ENCODE measurements at places on chromosomes 2 and 18.

DNA sequence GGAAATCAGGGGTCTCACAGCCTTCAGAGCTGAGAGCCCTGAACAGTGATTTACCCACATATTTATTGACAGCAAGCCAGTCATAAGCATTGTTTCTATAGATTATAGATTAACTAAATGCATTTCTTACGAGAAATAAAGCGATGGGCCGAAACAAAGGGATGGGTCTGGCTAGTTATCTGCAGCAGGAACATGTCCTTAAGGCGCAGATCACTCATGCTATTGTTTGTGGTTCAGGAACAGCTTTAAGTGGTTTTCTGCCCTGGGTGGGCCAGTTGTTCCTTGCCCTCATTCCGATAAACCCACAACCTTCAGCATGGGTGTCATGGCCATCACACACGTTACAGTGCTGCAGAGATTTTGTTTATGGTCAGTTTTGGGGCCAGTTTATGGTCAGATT, 36.4 kb downstream of the TANC1 start:
- no peak for DNase-seq

DNA sequence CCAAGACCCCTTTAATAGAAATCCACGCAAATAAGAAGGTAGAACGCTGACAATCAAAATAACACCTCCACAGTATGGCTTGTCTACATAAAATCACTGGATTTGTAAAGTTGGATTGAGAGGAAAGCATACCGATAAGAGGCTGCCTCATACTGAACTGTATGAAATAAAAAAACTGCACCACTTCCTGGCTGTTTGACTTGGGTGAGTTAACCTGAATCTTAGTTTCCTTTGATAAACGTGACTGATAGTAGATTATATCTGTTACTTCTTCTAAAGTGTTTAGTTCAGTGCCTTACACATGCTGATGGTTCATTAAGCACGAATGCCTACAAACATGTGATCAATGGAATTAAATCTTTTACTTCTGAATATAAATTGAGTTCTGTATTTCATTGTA, 140.4 kb upstream of the RNF152 start:
- DNase-seq: no peak

GRCh38 chr18:8757396-8757997, 52.1 kb downstream of the MTCL1 start:
- no peak for DNase-seq

- no peak for DNase-seq
Observed at GRCh38 chr2:69061525-69061924, 48.5 kb downstream of the ANTXR1 start.

- no peak for DNase-seq
Observed at GRCh38 chr18:26714739-26715138, 150.8 kb downstream of the AQP4 start.

DNA sequence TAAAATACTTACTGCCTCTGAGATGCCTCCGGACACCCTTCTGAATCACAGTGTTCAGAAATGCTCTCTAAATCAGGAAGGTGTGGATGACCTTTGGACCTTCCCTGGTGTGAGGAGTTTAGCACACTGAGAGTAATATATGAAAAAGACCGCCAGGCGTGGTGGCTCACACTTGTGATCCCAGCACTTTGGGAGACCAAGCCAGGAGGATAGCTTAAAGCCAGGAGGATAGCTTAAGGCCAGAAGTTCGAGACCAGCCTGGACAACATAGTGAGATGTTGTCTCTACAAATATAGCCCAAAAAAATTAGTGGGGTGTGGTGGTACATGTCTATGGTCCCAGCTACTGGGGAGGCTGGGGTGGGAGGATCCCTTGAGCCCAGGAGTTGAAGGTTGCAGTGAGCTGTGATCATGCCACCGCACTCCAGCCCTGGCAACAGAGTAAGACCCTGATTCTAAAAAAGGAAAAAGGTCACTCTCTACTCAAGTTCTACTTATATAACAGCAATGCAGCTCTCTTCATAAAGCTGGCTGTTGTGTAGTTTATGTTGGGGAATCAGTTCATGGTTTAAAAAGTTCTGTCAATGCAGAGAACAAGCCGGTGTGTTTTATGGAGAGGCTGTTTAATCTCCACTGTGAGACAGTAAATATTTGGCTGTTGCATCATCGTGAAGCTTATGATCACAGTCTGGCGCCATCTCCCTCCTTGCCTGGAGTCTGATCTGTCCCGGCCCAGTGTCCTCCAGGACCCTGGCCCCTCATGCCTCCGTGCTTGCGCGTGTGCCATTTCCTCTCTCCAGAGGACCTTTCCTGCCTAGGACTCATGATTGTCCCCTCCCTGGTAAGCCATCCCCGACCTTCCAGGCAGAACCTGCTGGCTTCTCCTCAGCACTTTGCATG, 184.5 kb downstream of the FAM210A start:
- DNase-seq: no peak

GRCh38 chr18:8758466-8758865, 53.1 kb downstream of the MTCL1 start:
- no peak for DNase-seq

- DNase-seq: peak; percentile 80
Observed at GRCh38 chr2:70143314-70144150, 47.3 kb downstream of the C2orf42 start.

- DNase-seq: no peak
Observed at GRCh38 chr2:234165421-234165820, 114.9 kb downstream of the SPP2 start.

DNA sequence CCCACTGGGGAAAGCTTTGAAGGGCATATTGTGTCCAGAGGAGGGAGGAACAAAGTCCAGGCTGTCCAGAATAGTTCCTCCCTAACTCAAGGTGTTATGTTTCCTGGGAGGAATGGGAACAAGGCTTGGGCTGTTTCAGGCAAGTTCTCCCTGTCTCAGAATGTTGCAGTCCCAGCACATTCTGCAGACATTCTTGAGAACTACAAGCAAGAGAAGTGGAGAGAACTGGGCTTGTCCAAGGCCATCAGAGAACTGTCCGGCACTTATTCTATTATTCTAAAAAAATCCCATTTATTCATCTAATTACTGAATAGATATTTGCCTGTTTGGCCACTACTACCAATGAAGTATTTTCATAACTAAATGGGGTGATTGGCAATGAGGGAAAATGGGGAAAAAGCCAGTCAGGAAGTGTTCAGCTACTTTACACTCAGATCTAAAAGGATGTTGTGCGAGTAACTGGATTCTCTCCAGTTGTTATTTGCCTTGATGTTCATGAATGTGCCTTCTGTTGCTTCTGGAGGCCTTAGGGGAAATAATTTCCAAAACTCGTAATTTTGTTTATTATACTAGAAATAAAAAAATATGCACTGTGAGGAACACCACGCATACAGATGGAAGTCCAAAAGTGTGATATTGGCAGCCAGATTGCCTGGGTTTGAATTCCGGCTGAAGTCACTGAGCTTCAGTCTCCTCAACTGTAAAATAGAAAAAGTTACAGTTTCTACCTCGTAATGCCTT, 300.1 kb upstream of the RND3 start:
- no peak for DNase-seq

DNA sequence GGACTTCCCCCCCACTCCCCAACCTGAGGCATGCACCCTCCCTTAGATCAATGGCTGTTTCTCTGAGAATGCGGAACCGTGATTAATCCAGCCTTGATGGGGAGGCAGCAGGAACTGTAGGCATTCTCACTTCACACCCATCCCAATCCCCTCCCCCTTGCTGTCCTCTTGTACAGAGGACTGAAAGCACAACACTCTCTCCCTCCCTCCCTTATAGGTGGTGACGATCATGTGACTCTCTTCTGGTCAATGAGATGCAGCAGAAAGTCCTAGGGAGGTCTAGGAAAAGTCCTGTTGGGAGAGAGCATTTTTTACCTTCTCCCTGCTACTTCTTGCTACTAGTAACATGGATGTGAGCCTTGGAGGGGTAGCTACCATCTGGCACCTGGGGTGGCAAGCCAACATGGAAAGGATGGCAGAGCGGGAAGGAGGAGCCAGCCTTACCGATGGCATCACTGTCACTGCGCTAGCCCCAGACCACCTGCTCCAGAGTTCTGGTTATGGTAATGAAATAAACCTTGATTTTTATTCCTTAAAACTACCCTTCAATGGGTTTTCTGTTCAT, 106.9 kb downstream of the MSH2 start:
- no peak for DNase-seq

GRCh38 chr2:152565884-152566727, 151.2 kb downstream of the PRPF40A start:
- DNase-seq: no peak

DNA sequence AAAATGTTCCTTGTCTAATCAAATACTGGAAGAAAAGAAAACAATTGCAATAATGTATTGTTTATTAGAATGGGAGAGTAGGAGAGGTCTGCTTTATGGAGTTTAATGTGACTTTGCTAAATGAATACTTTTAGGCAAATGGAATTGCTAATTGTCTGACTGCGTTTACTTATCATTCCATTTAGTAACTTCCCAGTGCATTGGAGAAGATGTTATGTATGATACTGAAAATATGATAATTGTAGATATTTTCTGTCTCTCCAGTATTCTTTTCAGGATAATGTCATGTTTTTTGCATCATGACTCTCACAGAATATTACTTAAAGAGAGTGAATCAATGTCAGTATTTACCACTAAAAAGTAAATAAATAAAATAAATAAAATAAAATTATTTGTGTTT, 8.1 kb upstream of the ERBB4 start:
- no peak for DNase-seq

DNA sequence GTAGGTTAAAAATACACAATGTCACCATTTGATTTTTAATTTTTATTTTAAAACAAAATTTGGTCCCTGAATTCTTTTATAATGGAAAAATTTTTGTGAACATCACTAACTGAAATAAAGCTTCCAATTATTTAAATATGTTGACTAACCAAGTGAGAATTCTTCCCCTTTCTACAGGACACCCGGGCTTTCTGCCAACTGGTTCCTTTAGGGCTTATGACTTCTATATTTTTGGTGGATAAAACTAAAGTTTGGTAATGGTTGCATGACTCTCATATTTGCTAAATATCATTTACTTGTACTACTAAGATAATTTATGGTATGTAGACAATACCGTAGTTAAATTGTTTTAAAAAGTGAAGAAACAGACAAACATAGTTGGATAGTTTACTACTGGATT, 291.0 kb upstream of the DOK6 start:
- no peak for DNase-seq

DNA sequence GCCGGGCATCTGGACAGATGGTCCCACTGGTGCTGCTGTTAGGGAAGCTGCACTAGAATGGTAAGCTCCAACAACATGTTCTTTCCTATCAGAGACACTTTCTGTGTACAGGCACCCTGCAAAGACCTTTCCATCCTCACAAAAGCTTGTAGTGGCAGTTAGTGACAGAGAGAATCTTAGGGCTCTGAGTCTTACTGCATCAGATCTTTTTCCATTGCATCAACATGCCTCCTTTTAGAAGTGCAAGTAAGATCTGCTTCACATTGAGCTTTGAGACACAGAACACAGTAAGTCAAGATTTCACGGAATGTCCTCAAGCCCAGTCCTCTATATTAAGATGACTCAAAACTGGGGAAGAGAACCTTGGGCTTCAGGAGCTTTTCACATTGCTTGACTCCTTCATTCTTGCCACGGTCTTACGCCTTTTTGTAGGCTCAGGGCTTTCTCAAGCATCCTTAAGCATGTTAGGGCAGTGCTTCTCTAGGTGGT, 52.6 kb downstream of the ARL4C start:
- DNase-seq: no peak

GRCh38 chr2:189933041-189933440, 129.5 kb downstream of the MSTN start:
- DNase-seq: no peak

DNA sequence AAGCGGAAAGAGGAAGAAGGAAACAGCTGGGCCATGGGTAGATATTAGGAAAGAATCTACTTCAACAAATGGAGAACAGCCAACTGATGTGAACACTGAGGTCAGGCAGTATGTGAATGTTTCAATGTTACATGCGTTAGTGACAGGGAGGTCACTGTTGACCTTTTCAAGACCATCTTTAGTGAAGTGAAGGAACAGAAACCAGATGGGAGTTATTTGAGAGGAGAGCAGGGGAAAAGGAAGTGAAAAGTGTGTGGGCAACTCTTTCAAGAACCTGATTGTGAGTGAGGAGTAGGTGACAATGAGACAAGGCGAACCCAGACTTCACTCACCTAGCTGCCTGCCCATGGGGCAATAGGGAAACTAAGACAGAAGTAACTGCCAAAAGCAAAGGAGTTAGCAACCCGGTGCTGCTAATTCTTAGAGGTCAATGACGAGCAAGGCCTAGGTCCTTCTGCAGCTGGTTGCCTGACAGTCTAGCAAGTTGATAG, 67.0 kb downstream of the SP3 start:
- no peak for DNase-seq

GRCh38 chr2:219727771-219728429, 100.5 kb downstream of the SLC4A3 start:
- DNase-seq: no peak

- DNase-seq: no peak
Observed at GRCh38 chr2:68386365-68386764, 21.3 kb downstream of the PLEK start.

GRCh38 chr2:30113617-30114293, 33.1 kb upstream of the YPEL5 start:
- DNase-seq: peak; percentile 81

DNA sequence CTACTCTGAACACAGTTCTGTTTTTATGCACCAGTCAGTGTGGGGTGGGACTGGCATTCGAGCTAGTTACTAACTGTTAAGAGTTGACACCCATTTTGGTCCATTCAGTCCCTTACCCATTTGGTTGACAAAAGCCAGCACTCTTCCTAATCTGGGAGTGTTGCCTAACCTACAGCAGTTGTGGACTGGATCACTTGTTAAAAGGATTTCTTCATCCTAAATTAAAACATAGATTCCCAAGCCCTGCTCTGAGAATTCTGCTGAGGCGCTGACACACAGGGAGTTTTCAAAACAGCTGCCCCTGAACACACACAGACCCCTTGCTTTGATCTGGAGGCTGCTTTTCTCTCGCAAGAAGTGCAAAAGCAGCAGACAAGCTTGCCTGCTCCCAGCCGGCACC, 6.4 kb downstream of the TIMM21 start:
- no peak for DNase-seq

GRCh38 chr18:46411867-46412690, 244.9 kb downstream of the LOXHD1 start:
- DNase-seq: no peak

DNA sequence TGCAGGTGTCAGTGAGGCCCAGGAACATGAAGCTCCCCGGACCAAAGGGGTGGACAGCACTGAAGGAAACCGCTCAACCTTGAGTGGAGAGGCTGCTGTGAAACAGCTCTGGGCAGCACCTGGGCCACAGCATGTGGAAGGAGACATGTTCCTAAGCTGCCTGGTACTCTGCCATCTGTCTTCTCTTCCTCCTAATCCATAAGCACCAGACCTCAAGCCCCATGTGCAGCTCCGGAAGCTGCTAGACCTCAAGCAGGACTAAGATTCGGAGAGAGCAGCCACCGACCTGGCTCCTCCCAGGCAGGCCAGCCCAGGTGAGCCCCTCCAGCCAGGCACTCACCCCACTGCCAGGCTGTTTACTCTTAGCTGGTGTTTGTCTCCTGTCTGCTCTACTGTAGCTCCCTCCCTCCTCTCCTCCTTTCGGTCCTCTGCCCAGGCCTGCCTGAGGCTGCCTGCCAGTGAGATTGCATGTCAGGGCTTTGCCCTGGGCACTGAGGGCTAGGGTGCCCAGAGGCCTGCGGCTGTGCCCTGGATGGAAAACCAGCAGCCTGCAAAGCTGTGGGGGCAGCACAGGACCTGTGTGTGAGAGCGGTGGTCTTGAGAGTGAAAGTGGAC, 53.7 kb downstream of the BCL11A start:
- no peak for DNase-seq

- no peak for DNase-seq
Observed at GRCh38 chr18:31591628-31592027, at the start of gene TTR. TTR (plus strand) TSS chr18:31591877; CDS start chr18:31591903, 26 bp downstream.
